Kidney glomerular epithelial cell (primary cell): ENCODE measurements at places on chromosomes 7 and 10.

- no peak for DNase-seq
Observed at GRCh38 chr7:124718032-124718766, 47.4 kb downstream of the GPR37 start.

DNA sequence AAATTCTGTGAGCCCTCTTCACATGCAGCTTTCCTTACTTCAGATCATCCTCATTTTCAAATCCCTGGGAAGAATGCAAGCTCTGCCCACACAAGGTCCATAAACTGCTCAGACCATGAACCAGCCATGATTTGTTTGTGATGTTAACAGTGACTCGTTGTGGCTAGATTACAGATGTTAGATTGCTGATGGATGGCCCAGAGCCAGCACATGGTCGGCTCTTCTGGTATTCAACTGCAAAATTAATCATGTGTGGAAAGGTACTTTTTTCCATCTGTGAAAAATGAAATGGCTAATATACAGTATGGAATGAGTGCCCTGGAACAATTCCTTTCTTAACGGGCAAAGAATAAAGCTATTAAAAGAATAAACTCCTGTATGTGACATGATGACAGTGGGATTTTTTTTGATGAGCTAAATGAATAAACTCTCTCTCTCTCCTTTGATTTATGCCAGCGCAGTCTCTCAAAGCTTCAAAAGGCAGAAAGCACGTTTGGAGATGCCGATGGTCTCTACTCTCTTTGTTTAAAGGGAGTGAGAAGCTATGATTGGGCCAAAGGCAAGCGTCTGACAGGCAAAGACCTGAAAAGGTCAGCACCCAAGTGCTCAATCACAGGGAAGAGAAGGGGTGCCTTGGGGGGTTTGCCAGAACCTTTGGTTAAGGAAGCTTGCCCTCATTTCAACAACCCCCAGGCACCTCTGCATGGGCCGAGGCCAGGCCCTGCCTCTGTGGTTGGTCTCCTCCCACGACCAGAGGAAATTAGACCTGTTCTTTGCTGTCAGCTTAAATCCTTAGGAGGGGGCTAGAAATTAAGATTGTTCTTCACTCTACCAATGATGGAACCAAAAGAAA, 444.0 kb upstream of the NFE2L3 start:
- DNase-seq = peak; percentile 65

GRCh38 chr7:141221007-141221612, 147.2 kb downstream of the TMEM178B start:
- peak; percentile 1 for DNase-seq

DNA sequence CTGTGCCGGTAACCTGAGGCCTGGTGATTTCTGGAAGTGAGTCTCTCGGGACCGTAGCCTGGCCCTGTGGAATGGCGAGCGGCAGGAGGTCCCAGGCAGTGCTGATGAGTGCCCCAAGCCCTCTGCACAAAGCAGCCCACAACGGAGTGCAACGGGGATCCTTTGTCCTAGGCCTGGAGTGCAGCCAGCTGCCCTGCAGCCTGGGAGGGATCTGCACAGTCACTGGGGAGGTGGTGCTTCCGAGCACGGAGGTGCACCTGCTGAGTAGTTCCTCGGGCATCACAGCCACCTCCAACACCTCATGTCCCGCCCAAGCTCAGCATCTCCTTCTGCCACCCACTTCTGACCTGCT, 162.8 kb upstream of the ZMIZ1 start:
- DNase-seq = no peak

DNA sequence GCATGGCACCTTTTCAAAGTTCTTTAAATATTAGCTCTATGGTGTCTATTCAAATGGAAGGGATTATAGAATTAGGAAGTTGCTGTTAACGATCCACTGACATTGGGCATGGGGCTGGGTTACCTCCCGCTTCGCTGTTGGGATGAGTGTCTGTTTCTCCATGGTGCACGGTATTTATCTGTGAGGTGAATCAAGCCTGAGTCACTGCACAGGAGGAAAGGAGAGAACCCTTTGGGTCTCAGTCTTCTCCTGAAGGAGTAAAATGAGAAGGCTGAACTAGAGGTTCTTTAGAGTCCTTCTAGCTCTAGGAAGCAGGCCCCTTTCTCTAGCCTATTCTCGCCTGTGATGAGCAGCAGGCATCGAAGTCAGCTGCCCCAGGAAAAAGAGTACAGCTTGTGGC, 7.3 kb downstream of the JCAD start:
- no peak for DNase-seq

GRCh38 chr10:132492323-132493025, 45.1 kb upstream of the INPP5A start:
- no peak for DNase-seq

GRCh38 chr7:94898340-94898739, 9.1 kb upstream of the PPP1R9A start:
- DNase-seq = no peak

DNA sequence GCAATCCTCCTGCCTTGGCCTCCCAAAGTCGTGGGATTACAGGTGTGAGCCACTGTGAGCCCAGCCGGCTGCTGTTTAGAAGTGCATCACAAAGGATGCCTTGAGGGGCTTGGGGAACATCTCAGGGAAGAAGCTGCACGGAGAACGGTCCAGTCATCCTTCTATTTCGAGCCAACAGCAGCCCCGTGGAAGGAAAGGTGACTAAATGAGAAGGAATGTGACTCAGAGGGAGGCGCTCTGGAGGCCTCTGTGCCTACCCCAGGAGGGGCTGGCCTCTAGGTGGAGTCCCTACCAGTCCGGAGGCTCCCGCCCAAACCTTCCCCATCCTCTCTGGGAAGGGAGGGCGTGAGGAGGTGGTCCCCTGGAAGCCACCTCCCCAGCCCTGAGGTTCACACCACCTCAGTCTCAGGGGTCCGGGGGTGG, 76.2 kb downstream of the CTBP2 start:
- peak; percentile 89 for DNase-seq

DNA sequence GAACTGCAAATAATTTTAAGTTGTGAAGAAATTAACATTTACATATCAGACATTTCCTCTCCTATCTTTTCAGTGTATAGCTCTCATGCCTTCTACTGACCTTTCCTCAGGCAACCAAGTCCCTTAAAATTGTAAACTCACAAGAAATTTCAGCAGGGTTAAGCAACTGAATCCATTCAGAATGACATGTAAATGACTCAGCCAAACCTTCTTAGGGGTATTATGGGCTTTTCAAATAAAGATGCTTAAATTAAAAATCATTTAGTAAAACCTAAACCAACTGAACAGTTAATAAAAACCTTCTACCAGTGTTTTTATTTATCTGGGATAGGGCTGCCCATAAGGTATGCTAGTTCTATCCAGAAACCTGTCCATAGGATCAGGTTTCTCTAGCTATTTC, 20.7 kb downstream of the WAPL start:
- DNase-seq = no peak

- DNase-seq = no peak
Observed at GRCh38 chr10:66927971-66928770, 2.3 kb downstream of the LRRTM3 start.

GRCh38 chr7:101960985-101961708, 143.7 kb downstream of the CUX1 start:
- DNase-seq = no peak

DNA sequence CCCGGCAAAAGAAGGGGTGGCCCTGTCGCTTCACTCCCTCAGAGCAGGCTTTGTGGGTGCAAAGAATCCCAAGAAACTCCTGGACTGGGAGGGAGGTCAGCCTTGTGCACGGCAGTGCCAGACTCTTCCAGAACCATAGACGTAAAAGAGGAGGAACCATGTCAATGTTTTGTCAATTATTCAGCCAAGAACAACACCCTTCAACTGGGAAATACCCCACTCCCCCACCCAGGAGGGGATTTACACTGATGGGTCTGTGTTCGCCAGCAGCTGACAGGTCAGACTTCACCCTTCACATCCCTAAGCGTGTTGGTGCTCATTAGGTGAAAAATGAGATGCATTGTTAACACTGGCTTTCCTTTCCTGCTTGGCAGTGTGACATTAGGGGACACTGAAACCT, 116.8 kb upstream of the BMPER start:
- DNase-seq = no peak

DNA sequence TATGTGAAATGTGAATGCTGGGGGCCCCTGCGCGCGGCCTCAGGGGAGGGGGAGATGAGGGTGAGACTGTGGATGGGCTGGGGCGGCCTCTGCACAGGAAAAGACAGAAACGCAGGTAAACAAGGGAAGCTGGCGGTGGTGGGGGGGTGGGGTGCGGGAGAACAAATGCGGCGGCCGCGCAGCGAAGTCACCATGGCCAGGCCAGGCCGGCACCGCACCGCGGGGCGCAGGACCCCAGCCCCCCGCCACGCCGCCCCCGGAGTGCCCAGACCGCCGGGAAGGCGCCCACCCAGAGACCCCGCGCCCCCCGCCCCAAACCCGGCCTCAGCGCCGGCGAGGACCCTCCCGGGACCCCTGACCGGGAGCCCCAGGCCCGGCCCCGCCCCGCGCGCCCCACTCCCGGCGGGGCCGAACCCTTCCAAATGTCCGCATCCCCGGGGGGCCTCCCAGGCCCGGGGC, 14.5 kb upstream of the DNAAF5 start:
- no peak for DNase-seq

DNA sequence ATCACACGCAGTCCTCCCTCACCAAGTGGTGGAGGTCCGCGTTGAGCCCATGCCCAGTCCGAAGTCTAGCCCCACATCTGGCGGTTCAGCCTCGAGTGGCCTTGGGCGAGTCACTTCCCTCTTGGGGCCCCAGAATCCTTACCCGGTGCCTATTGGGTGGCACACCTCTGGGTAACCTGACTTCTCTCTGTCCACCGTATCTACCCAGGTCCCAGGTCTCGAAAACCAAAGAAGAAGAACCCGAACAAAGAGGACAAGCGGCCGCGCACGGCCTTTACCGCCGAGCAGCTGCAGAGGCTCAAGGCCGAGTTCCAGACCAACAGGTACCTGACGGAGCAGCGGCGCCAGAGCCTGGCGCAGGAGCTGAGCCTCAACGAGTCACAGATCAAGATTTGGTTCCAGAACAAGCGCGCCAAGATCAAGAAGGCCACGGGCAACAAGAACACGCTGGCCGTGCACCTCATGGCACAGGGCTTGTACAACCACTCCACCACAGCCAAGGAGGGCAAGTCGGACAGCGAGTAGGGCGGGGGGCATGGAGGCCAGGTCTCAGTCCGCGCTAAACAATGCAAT, 4.3 kb downstream of the EN2 start:
- DNase-seq = no peak

GRCh38 chr10:15781381-15781960, 61.7 kb upstream of the ITGA8 start:
- no peak for DNase-seq

DNA sequence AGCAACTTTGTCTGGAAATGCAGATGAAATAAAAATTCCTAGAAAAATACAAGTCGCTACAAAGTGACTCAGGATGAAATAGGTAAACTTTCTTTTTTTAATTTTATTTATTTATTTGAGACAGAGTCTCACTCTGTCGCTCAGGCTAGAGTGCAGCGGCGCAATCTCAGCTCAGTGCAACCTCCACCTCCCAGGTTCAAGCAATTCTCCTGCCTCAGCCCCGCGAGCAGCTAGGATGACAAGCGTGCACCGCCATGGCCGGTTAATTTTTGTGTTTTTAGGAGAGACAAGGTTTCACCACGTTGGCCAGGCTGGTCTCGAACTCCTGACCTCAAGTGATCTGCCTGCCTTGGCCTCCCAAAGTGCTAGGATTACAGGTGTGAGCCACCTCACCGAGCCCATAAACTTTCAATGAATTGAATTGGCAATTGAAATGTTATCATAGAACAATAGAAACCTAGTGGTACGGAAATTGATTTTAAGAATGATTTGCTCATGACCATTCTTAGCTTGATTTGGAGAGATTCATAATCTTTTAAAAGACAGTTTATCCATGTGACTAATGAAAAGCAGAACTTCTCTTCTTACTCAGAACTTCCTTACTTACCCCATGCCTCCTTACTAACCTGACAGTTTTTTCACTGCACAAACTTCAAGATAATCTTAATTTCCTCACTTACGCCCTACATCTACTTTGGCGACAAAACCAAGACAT, 161.7 kb downstream of the FAM107B start:
- no peak for DNase-seq

DNA sequence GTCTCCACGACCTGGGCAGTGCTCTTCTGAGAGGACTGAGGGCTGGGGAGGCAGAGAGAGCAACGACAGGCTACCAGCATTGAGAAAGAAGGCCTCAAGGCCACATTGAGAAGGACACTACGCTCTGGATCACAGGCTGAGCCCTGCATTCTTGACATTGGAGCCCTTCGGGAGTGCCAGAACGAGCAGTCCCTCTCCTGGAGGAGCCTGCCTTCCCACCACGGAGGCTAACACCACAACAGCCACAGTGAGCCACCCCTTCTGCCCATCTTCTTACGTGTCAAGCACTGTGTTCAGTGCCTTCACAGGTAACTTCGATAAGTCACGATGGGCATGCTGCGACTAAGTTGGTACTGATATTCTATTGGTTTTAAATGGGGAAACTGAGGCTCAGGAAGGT, 267.8 kb downstream of the RPS24 start:
- no peak for DNase-seq

- no peak for DNase-seq
Observed at GRCh38 chr10:19724287-19724686, 91.9 kb upstream of the PLXDC2 start.

DNA sequence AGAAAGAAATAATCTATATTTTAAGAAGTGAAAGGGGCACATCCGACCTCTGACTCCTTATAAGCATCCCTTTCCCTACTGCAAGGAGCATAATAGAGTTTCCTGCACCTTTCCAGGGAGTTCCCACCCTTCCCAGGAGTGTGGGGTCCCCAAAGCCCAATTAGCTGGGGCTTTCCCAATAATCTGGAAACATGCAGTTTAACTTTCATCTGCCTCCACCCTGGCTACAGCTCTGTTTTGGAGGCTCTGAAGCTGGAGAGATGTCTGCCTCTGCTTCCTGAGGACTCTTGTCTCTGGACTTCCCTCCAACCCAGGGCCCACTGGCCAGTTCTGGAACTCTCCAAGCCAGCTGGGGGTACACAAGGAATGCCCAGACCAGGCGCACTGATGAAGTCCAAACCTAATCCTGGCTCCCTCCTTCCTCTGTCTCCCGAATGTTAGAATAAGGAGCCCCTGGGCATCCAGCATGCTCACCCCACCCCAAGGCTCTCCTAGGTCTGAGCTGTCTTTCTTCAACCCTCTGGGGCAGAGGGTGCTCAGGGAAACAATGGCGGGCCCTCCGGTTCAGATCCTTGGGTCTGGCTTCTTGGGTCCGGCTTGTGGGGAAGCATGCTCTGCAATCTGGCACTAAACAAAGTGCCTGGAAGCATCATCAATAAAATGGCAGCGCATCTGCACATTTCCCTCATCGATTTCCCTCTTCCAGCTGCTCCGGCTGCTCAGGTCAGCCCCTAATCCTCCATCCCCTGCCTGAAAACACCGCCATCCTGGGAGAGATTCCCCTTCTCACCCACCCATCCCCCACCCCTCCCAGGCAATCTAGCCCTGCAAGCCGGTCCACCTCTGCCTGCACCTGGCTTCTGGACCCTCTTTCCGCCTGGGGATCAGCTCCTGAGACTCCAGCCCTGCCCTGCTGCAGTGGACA, 13.3 kb downstream of the HOXA4 start:
- DNase-seq = no peak

GRCh38 chr7:144050093-144050492, 1.3 kb downstream of the OR2A5 start:
- DNase-seq = no peak

DNA sequence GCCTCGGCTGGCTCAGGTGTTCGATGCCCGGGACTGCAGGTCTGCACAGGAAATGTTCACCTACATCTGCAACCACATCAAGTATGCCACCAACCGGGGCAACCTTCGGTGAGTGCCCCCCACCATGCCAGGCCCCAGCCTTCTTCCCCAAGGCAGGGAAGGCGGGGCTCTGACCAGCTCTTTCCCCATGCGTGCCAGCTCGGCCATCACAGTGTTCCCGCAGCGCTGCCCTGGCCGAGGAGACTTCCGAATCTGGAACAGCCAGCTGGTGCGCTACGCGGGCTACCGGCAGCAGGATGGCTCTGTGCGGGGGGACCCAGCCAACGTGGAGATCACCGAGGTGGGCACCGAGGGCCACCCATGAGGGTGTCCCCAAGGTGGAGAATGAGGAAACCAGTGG, 7.5 kb downstream of the NOS3 start:
- no peak for DNase-seq
